ENCODE measurements at places on chromosomes 5 and 9.

- DNase-seq = no peak
Observed at GRCh38 chr5:63596254-63596653, 366.0 kb downstream of the HTR1A start.

DNA sequence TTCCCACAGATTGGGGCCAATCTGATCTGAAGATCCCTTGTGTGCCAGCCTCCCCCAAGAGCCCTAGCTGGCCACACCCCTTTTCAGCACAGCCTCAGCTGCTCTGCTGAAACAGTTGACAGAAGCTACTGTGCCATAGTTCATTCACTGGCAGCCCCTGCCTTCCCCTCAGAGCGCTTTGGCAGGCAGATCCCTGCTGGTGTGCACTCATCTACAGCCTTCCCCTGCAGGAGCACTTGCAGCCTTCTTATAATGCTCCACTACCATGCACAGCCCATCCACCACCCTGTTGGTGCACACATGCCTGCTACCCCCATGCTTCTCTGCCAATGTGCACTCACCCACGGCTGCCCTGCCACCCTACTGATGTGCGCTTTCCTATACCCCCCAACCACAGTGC lies 471.3 kb downstream of the MTRR start:
- no peak for DNase-seq

DNA sequence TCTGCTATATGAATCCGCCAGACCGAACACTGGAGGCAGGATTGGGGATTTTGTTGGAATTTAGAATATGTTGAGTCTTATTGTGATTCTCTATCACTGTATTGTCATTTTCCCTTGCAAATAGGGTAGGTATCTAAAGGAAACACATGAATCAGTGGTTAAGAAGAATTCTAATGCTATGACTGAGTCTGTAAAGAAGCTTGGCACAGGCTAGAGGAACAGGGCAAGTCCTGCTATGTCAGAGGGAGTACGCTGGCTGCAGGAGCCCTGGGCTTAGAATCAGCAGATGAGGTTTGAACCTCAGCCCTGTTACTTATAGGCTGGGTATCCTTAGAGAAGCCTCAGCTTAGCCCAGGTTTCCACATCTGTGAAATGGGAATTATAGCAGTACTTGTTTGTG lies 198.1 kb downstream of the NR3C1 start:
- no peak for DNase-seq

DNA sequence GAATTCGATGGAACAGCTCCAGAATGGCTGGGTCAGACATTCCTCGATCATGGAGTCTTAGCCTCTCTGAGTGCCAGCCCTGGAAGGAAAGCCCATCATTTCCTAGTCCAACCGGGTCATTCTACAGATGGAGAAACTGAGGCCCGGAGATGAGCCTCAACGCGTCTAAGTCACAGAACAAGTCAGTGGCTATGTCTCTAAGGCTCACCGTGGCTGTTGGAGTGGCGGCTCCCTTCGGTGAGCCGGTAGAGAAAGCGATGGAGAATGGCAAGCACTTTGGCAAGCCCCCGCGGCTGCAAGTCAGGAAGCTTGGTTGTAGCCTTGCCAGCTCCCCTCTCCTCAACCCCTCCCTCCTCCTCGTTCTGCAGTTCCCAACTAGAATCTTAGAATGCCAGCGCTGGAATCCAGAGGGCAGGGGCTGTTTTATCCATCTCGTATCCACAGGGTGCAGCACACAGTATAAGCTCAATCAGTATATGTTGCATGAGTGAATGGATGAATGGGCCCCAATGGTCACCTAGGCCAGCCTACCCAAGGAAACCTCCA lies 438 bp upstream of the ARSI start:
- no peak for DNase-seq

DNA sequence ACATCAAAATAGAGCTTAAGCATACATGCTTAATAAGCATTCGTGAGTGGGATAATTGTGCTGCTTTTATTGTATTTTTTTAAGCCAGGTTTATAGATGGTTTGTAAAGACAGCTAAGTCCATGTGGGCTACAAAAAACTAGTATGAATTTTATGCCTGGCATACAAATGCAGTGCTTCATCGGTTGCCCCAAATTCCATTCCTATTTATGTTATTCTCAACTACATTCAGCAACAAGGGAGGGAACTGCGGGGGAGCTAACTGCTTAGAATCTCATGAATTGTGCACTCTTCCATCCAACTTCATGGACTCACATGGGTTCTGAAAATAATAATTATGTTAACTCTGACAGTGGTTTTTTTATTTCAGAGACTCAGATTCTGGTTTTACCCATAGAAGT lies 199.2 kb downstream of the FAM170A start:
- no peak for DNase-seq

- DNase-seq = no peak
Observed at GRCh38 chr5:146947181-146947941, 68.8 kb upstream of the PPP2R2B start.

DNA sequence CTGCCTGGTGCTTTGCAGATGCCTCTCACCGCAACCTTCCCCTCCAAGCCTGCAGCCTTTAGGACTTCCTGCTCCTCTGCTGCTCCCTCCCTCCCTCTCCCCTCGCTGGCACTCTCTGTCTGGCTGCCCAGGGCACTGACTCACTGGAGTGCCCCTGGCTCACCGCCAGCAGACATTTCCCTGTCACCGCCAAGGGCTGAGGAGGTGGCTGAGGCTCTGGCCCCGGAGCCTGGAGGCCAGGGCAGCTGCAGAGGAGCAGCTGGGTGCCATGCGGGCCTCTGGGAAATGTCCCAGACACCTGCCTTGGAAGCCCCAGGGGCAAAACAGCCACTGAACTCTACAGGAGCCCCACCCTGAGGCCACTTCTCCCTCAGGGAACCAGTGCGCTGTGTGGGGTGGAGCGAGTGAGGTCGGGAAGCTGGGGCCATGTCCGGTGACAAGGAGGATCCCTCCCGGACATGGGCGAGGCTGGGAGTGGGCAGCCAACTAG lies 53.4 kb downstream of the TENT4A start:
- peak; percentile 93 for DNase-seq

GRCh38 chr9:127336086-127336485 lies 60.9 kb upstream of the SLC2A8 start:
- DNase-seq = no peak

- DNase-seq = no peak
Observed at GRCh38 chr5:73912821-73913271, 286.9 kb downstream of the ARHGEF28 start.

GRCh38 chr9:135815830-135816650 lies 91.3 kb downstream of the CAMSAP1 start:
- DNase-seq = no peak

DNA sequence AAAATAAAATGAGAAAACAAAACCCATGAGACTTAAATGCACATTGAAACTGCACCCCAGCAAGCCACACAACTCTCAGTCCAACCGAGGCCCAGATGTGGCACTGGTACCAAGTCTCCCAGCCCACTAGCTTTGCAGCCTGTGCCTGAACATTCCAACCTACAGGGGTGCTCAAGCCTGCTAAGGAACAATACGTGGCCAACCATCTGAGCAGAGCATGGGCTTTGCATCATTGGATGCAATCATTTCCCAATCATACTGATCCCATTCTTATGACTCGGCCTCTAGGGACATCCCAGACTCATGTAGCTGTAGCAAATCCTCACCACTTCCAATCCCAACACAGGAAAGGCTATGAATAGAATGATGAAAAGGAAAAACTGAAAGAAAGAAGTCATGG lies 297.2 kb downstream of the SPOCK1 start:
- DNase-seq = no peak

- no peak for DNase-seq
Observed at GRCh38 chr5:89055695-89056085, 172.7 kb upstream of the MEF2C start.

Measured in coronary artery (tissue), 2 donors.